ENCODE measurements at places on chromosomes 3 and 15.

DNA sequence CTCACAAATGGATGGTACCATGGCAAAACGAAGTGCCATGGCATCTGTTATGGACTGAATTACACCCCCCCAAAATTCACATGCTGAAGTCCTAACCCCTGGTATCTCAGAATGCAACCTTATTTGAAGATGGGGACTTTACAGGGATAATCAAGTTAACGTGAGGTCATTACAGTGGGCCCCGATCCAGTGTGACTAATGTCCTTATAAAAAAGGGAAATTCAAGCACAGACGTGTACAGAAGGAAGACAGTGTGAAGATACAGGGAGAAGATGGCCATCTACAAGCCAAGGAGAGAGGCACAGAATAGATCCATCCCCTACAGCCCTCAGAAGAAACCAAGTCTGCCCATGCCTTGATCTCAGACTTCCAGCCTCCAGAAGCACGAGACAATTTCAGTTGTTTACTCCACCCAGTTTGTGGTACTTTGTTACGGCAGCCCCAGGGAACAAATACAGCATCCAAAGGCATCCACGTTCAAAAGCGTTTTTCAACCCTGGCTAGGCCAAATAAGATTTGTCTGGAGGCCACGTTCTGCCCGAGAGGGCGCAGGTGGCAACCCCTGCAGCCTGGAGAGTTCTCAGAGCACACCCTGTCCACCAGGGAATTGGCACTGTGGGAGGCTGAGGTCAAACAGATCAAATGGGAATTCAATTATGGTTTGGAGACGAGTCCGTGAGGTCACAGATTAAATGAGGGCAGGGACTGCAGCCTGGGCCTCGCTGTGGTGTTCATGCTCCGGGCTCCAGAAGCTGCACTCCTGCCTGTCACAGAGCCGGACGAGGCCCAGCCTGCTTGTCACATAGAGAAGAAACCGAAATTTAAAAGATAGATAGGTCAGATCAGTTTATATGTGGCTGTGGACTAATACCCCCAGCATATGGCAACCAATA, 494.8 kb downstream of the SHQ1 start:
- DNase-seq, result no peak

- no peak for DNase-seq
Observed at GRCh38 chr3:153628591-153628990, 466.6 kb downstream of the RAP2B start.

DNA sequence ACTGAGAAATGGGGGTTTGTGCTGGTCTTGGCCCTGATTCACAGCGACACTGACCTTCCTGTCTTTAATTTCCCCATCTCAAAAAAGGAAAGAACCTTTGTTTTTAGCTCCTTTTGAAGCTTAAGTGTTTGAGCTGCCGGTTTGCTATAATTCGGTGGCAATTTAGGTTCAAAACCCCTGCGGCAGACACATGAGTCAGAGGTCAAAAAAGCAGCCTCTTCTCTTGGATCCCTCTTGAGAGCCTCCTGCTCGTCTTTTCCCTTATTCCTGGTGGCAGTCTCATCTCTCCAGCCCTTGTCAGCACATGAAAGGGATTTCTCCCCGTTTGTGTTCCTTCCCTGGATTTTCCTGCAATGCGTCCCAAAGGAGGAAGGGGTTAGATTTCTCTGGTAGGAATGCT, 64.5 kb downstream of the GRIP2 start:
- DNase-seq, result no peak

- DNase-seq, result no peak
Observed at GRCh38 chr3:107411056-107411455, 33.8 kb downstream of the CCDC54 start.

- no peak for DNase-seq
Observed at GRCh38 chr3:43077261-43077660, 28.6 kb downstream of the POMGNT2 start.

DNA sequence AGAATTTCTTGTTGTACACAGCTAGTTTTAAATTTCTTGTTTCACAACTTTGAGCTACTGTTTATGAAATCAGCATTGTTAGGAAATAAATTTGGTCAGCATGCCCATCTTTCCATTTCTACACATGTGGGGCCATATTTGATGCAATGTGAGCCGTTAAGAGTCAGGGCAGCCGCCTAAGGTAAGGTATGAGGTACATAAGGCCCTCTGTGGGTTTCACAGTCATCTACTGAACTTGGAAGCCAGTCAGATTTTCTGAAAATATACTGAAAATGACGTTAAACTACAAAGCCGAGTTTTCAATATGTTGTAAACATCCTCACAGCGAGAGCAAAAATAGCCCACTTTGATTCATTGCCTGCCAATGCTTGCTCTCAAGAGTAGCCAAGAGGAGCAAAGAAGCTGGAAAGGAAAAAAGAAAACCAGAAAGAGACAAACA, 94.7 kb upstream of the PDZRN3 start:
- DNase-seq, result no peak

GRCh38 chr15:49124371-49124770, 31.0 kb downstream of the COPS2 start:
- no peak for DNase-seq

DNA sequence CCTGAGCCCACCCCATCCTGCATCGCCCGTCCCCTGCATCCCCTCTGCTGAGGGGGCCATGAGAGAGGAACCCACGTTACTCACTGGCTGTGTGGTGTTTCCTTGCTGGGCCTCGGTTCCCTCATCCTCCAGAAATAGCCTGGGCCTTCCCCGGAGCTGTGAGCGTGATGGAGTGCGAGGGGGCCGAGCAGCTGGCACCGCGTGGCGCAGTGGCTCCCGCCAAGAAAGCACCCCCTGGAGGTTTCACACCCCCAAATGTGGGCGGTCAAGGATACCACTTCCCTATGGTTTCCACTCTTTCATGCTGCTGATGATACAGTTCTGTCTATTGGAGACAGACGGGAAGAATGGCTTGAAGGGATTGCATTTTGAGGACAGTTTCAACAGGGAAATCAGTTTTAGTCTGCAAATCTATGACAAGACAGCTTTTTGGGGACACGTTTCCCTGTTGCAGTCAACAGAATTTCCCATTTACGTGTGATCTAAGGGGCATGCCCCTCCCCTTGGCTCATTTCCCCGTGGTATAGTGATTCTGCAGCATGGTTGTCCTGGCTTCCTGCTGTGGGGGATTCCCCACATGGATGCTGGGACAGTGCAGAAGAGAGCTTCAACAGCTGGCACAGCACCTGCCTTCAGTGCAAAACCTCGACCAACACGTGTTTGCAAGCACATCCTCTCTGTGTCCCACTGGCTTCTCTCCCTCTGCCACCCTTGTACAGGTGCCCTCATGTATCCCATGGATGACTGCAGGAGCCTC, 377.5 kb downstream of the LRTM1 start:
- DNase-seq, result no peak

GRCh38 chr3:48240000-48240963, 622 bp upstream of the ZNF589 start:
- DNase-seq, result no peak

DNA sequence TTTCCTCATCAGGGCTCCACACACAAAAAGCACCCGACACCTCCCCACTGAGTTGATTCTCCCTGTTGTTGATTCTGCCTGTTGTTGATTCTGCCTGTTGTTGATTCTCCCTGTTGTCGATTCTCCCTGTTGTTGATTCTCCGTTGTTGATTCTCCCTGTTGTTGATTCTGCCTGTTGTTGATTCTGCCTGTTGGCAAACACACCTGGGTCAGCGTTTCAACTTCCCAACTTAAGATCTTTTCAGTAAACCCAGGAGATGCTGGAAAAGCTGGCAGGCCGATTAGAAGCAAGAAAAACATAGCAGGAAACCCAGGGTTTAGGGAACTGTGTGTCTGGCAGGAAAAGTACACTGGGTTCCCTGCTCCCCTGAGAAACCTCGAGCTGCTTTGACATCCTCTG, 47.9 kb downstream of the TNK2 start:
- no peak for DNase-seq

GRCh38 chr3:109994853-109995252, 657.5 kb upstream of the DPPA4 start:
- no peak for DNase-seq

DNA sequence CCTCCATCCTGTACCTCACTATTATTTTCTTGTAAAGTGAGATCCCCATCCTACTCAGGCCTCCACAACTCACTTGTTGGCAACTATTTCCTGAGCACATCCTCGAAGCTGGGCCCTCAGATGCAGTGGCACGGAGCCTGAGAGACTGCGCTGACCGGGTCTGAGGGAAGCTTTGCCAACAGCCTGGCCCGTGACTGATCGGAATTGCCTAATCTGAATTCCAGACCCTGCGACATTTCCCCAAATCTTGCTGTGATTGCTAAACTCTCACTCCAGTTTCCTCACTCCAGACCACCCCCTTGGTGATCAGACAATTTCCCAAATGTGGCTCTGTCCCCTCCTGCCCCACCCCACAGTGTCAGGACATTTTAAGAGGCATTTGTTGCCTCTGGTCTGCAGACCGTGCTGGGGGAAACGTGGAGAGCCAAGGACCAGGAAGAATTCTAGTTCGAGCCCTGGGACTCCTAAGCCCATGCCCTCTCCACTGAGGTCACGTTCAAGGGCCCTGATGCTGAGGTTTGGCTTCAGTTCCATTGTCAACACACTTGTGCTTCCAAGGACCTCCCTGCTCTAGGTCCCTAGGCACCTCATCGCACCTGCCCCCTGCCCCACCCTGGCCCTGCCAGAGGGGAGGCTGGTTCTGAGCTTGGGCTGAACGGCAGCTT, 22.8 kb downstream of the KLHL25 start:
- no peak for DNase-seq

DNA sequence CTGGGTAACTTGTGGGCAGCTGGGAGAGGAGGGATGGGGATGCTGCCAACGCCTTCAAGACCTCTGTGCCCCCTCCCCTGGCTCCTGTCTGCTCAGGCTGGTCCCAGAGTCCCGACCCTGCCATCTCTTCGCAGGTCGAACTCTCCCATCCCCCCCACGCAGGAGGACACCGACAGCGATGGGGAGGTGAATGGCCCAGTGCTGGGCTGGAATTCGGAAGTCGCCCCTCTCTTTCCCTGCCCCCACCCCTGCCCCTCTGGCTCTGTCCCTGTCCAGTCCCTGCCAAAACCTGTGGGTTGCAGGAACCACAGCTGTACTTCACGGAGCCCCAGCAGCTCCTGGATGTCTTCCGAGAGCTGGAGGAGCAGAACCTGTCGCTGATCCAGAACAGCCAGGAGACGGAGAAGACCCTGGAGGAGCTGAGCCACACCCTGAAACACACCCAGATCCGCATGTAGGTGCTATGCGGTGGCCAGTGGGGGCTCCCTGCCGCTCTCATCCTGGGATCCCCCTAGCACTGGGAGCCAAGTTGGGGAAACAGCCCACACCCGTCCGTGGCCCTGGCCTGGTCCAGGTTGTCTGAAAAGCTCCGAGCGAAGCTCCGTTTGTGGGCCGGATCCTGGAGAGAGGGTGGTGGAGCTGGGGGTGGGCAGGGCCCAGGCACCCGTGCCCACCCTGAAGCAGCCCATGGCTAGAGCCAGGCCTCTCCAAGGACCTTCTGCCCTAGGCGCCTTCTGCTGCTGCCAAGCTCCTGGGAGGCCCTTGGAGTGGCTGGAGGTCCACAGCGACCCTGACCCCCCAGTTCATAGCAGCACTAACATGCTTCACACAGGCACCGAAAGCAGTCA, 28.7 kb downstream of the CFAP100 start:
- DNase-seq, result no peak

- peak; percentile 29 for DNase-seq
Observed at GRCh38 chr3:129908417-129908816, 14.9 kb upstream of the TMCC1 start.
